Activated T-helper 1 cell treated with anti-CD3 and anti-CD28 coated beads, Interleukin-12 subunit alpha, Interleukin-12 subunit beta, Interleukin-2, Interleukin-4 antibody, amounts not matched to agents 30 ng/mL and 10 ng/mL and 1 ng/mL, durations not matched to agents 14 hours and 24 hours and 36 hours (primary cell): ENCODE measurements at places on chromosomes 1 and 21. TPM values are rescaled to one million over a fixed set of nuclear protein-coding genes. Genes with fewer than 3 reads are reported as not detected.

The PSRC1 gene
- 3.6 and 5.5 TPM in 2 replicates for total RNA-seq

The TRIM45 gene
- 1.1 and 1.3 TPM in 2 replicates for total RNA-seq

The PAPPA2 gene
- 0.10 and 0.22 TPM in 2 replicates for total RNA-seq

The PRR9 gene
- not detected in 2 replicates for total RNA-seq

The RGS8 gene
- total RNA-seq = not detected in 2 replicates

The GPR37L1 gene
- total RNA-seq = not detected in 2 replicates

The CASQ1 gene
- total RNA-seq = not detected in 2 replicates
